NT2/D1 (cell line): ENCODE measurements at places on chromosomes 5 and 9.
A peak's percentile ranks its signal among the peaks of the same experiment; 100 is the strongest.

DNA sequence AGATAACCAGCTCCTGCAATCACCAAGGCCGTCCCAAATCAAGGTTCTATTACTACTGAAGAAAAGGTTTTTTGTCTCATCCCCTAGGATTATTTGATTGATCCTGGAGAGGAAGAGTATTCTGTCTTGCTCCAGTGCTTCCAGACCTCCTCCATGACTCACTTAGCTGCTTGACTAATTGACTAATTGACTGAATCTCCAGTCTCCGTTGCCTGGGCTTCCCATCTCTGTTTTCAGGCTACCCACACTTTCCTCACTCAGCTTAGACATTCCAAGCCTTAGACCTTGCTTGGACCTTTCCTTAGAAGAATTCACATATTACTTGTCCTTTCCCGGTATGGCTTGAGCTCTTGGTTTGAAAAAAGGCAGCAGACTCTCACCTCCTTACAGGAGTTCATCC is 60.6 kb downstream of the FRMD3 start:
- DNase-seq, result no peak

DNA sequence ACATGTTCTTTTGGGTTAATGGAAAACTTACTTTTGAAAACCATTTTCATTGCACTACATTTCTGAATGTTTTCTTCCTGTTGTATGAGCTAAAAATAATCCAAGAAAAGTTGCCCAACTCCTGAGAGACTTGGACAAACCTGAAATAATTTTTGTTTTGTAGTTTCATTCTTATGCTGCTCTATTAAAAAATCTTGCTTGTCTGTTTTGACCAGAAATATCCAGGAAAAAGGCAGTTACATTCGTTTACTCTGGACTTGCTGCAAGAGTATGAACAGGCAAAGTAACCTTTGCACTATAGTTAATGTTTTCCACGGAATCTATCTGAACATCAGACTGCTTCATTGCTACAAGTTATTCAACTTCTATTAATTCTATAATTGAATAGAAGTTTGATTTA is 200.1 kb upstream of the DAB2 start:
- no peak for DNase-seq

GRCh38 chr5:139426203-139426885 is 13.0 kb downstream of the DNAJC18 start:
- DNase-seq, result no peak

DNA sequence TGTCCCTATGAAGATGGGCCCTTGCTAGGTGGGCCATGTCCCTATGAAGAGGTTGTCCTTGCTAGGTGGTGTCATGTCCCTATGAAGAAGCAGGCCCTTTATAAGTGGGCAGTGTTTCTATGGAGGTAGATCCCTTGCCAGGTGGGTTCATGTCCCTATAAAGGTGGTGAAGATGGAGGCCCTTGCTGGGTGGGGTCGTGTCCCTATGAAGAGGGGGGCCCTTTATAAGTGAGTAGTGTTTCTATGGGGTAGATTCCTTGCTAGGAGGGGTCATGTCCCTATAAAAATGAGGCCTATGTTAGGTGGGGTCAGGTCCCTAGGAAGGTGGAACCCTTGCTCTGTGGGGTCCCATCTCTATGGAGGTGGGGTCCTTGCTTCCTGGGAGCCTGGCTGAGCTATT is 283.4 kb upstream of the IRX2 start:
- no peak for DNase-seq

DNA sequence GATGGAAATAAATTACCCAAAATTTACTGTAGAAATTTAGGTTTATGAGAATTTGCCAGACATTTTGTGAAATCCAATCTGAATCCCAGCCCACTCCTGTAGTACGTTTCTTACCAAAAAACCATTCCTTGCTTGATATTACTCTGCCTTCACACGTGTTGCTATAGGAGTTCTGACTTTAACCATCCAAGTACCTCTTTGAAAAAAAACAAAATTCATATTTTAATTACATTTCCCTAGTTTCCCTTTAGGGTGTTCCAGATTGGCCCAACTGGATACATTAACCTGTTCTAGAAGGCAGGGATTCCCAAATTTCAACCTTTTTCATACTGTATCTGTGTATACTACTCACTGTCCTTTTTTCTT is 1.4 kb upstream of the PJA2 start:
- DNase-seq, result no peak

GRCh38 chr9:123851851-123852250 is 78.1 kb downstream of the DENND1A start:
- DNase-seq, result peak; percentile 86

GRCh38 chr9:130137641-130138081 is 34.5 kb upstream of the NCS1 start:
- no peak for DNase-seq

- DNase-seq, result no peak
Measured at GRCh38 chr5:164277720-164278119, 772.3 kb downstream of the MAT2B start.

DNA sequence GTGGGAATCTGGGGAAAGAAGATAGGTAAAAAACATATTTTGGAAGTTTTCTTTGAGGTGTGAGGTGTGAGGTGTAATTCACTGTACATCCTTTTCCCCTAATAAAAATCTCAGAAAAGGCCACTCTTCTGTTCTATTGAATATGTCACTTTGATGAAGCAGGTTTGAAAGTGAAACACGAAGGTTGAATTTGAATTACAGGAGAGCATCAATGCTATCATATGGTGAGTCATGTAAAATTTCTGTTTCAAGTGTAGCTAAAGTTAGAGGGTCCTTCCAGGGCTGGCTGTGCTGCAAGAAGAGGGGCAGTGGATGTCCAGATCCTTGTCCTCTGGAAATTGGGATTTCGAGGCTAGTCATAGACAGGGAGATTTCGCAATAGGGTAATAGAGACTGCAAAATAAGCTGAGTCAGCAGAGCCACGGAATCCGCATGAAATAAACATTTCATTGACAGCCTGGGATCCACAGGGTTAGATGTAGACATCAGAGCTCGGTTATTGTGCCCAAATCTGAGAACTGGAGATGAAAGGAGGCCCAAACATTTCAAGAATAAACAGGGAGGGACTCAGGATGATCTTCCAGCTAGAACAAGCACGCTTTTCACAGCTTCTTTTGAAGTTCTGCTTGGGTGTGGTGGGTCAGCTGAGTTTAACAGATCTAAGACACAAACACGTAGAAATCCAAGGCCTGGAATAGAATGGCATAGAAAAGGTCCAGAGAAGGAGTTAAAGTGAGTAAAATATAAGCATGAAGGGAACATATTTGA is 194.4 kb upstream of the CDKN2B start:
- no peak for DNase-seq

DNA sequence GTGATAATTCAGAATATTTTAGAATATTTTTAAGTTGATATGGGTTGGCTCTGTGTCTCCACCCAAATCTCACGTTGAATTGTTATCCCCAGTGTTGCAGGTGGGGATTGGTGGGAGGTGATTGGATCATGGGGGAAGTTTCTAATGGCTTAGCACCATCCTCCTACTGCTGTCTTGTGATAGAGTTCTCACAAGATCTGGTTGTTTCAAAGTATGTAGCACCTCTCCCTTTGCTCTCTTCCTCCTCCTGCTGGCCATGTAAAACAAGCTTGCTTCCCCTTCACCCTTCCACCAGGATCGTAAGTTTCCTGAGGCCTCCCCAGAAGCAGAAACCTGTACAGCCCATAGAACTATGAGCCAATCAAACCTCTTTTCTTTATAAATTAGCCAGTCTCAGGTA is 214.6 kb upstream of the C9orf72 start:
- peak; percentile 25 for DNase-seq

DNA sequence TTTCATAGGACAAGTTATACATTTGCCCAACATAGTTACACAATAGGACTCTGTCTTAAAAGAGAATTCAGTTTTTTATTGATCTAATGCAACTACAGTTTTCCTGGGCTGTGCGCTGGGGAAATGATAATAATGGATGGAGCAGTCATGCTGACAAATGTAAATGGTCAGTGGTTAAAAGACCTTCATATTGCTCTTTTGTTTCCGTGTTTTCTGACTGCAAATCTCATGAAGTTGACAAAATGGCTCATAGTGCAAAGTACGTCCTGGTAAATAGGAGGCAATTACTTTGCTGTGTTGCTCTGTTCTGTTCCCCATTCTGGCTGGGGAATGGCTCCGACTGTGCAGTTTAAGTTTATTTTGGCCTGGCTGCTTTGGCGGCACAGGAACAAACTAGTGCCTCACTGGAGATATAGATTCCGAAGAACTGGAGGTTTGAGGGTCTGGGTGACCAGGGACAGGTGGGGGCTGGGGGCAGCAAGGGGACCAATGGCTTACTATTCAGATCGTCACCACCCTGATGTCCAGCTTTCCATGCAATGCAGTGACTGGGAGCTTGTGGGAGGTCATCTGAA is 54.3 kb downstream of the PTTG1 start:
- no peak for DNase-seq

DNA sequence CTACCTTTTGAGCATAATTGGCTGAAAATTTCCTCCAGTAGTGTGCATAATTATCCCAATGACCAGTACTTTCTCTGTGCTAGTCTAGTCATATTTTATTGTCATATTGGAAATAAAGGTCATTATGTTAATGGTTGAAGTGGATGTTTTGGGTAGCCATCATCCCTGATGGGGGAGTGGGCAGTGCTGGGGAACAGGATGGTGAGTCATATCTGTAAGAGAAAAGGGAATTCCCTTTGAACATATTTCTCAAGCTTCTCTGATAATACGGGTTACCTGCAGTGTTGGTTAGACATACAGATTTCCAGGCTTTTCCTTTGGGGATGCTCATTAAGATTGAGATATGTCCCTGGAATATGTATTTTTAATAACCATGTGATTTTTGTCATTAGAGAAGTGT is 33.3 kb upstream of the SPATA31D4 start:
- DNase-seq, result no peak

GRCh38 chr9:129557192-129558036 is 63.5 kb downstream of the C9orf50 start:
- DNase-seq, result peak; percentile 98

GRCh38 chr5:166961913-166962312 is 1329.5 kb upstream of the WWC1 start:
- DNase-seq, result no peak

DNA sequence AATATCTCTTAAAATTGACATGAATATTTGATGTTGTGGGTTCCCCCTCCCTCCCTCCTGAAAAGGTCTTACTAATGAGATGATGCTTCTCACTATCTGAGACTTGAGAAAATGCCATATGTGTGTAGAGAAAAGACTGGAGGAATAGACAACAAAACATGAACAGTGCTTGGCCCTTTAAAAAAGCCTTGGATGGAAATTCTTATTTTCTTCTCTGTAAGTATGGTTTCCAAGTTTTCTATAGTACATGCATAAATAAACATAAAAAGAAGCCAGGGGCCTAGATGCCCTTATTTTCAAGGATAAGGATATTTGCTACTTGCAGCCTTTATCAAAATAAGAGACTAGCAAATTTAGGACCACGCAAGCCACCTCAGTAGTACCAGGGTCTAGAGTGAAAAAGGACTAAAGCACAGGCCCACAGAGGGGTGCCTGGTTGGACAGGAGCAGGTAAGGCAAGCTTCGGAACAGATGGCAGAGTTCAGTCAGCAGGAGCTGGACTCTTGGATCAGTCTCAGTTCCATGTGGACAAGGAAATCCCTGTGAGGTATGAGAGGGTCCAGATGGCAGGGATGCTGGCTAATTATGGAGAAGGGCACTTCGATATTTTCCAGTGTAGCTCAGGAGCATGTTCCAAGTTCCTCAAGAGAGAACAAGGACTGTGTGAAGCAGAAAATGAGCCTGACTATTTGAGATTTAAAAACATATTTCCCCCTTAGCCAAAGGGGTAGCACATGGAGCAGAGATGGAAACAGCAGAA is 4.6 kb upstream of the ANP32B start:
- no peak for DNase-seq
